ENCODE measurements at places on chromosomes 6 and 20. TPM values are rescaled to one million over a fixed set of nuclear protein-coding genes. Genes with fewer than 3 reads are reported as not detected.

- DNase-seq, result no peak
Observed at GRCh38 chr6:34011264-34011663, 134.6 kb downstream of the GRM4 start.

- DNase-seq, result no peak
Observed at GRCh38 chr20:12564979-12565378, 443.8 kb upstream of the SPTLC3 start.

The CALHM6 gene
- total RNA-seq, result 3.8 TPM

DNA sequence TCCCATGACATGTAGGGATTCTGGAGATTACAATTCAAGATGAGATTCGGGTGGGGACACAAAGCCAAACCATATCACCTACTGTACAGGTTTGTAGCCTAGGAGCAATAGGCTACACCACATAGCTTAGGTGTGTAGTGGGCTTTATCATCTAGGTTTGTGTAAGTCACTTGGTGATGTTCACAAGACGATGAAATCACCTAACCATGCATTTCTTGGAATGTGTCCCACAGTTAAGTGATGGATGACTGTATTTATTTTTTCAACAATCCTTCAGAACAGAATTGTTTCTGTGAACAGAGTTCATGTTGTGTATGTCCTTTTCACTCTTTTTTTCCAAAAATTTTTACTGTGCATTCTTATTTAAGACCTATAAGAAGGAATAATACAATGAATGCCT is 76.1 kb downstream of the DTD1 start:
- no peak for DNase-seq

- DNase-seq, result no peak
Observed at GRCh38 chr20:22568872-22569344, 15.5 kb downstream of the FOXA2 start.

All from muscle of leg (tissue), 16 donors.